Left lung (tissue), 14 donors: ENCODE measurements at places on chromosomes 13 and 19. TPM values are rescaled to one million over a fixed set of nuclear protein-coding genes. Genes with fewer than 3 reads are reported as not detected.

The OR10H3 gene
- total RNA-seq: not detected

The IGFL3 gene
- not detected for total RNA-seq

The TINCR gene
- total RNA-seq: 0.76 TPM

The TEX101 gene
- total RNA-seq: not detected

The SIGLEC10 gene
- total RNA-seq: 119 TPM

The FFAR1 gene
- not detected for total RNA-seq
